ENCODE measurements at places on chromosomes 7 and 10.

DNA sequence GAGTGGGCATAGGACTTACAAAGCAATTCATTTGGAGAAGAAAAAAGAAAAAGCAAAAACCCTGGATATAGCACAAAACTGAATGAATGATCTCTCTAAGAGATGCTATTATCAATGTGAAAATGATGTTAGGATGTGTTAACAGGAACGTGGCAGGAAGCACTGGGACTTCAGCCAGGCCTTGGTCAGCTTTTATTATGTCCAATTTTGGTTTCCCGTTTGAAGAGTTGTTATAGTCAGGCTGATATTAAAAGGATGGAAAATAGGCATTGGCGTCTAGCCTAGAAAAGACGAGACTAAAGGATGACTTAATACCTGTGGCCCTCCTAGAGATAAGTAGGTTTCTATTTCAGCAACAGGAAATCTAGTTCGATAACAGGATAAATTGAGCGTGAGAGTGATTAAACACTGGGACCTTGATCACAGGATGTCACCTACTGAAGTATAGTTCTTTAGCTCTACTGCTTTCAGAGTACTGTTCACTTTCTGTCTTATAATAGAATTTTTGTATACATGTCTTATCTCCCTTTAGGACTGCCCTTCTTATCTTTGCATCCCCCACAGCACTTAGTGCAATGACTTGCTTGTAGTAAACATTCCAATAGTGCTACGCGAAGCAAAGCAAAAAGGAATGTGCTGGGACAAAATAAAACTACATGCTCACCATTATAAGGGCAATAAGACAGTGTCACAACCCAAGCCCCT is 99.8 kb upstream of the AGBL3 start:
- no peak for DNase-seq

- DNase-seq: no peak
Observed at GRCh38 chr10:58672845-58673244, 160.2 kb downstream of the BICC1 start.

GRCh38 chr10:18144928-18145327 is 4.7 kb downstream of the CACNB2 start:
- DNase-seq: peak; percentile 39

GRCh38 chr7:30136117-30136731 is 1.4 kb downstream of the MTURN start:
- no peak for DNase-seq

GRCh38 chr10:87837445-87837844 is 19.4 kb upstream of the ATAD1 start:
- no peak for DNase-seq

DNA sequence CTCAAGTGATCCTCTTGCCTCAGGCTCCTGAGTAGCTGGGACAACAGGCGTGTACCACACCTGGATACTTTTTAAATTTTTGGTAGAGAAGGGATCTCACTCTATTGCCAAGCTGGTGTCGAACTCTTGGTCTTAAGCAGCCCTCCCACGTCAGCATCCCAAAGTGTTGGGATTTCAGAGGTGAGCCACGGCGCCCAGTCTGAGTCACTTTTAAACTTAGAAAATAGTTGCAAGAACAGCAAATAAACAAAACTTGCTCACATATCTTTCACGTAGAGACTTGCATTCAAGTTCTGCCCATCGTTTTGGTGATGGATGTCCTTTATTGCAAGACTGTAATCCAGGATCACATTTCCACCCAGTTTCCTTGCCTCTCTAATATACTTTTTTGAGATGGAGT is 16.6 kb downstream of the GTF2I start:
- no peak for DNase-seq

DNA sequence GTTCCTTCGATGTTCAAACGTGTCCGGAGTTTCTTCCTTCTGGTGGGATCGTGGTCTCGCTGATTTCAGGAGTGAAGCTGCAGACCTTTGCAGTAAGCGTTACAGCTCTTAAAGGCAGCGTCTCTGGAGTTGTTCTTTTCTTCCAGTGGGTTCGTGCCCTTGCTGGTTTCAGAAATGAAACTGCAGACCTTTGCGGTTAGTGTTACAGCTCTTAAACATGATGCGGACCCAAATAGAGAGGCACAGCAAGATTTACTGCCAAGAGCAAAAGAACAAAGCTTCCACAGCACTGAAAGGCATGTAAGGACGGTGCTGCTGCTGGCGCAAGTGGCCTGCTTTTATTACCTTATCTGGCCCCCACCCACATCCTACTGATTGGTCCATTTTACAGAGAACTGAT is 931.4 kb downstream of the IPMK start:
- no peak for DNase-seq

DNA sequence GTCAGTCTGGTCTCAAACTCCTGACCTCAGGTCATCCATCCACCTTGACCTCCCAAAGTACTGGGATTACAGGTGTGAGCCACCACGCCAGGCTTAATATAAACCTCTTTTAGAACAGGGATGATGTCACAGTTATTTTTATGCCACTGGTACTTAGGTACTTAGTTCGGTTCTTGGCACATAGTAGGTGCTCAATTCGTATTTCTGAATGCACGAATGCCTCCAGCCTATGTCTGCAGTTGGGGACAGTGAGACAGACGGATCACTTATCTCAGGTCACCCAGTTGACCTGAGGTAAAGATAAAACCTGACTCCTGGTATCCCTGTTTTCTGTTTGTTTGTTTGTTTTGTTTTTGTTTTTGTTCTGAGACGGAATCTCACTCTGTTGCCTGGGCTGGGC is 6.1 kb upstream of the NAT16 start:
- no peak for DNase-seq

DNA sequence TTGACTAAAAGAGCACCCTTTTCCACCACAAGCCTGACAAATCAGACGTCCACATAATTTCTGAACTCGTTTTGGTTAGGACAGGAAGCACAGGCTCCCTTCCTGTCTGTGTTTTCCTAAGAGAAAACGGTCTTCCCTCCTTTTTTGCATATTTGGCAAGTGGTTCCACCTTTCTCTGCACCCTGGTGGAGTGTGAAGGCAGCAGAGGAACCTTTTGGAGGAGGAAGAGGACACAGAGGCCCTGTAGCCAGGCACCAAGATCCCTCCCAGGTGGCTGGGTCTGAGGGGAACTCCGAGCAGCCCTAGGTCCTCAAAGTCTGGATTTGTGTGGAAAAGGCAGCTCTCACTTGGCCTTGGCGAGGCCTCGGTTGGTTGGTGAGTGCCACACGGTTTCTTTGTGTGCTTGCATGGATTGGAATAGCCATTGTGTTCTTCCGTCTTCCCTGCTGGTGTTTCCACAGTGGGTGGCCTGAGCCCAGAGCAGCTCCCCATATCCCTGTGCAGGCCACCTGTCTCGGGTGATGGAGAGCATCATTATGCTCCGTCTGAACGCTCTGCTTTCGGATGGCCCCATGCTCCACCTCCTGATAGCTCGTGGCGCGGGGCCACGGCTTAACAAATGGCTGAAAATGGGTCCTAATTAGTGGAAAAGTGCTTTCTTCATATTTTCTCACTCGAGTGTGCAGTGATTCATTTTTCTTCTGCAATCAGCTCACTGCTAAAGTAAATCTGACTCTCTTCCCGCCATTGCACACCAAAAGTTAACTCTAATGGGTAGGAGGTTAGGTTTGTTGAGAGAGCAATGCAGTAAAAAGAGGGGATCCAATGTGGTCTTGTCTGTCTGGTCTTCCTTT is 4.2 kb downstream of the IKZF1 start:
- DNase-seq: no peak

- peak; percentile 57 for DNase-seq
Observed at GRCh38 chr10:10758306-10758705, 259.4 kb upstream of the CELF2 start.

DNA sequence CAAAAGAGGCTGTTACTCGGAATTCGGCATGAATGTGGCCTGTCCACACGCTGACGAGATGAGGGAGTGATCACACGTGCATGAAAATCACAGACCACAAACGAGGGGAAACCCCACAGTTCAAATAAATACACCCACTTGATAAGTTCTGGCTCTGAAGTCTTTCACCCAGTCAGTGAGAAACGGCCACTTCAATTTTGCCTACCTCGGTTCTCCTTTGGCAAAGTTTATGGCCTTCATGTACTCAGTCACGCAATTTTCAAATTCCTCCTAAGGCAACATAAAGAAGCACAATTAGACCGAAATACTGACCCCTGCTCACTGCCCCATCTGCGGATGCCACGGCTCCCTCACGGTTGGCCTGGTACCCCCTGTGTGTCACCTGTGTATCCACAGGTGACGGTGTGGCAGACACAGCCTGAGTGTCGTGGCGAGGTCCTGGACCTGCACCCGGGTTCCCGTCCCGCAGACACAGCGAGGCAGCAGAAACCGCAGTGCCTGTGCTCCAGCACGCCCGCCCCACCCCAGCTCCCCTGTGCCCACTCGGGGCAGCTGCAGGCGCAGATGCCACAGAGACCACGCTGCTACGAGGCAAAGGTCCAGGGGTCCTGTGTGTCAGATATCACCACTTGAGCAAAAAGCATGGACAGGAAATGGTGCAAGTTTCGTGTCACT is 1.4 kb downstream of the CFAP46 start:
- no peak for DNase-seq

DNA sequence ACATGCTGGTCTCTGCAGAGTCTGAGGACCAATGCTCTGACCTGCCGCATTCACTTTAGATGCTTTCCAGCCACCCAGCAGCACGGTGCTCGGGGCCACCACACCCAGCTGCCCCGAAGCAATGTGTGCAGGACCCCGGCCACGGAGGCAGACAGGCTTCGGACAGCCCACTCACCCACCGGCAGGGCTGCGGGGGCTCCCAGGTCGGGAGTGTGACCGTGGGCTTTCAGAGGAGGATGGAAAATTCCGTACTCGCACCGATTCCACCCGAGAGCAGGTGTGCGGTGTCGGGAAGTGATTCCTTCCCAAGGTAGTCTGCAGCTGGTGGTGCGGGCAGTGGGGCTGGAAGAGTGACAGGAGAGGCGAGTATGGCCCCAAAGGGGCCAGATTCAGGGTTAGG is 190.9 kb downstream of the DNAJB6 start:
- no peak for DNase-seq

DNA sequence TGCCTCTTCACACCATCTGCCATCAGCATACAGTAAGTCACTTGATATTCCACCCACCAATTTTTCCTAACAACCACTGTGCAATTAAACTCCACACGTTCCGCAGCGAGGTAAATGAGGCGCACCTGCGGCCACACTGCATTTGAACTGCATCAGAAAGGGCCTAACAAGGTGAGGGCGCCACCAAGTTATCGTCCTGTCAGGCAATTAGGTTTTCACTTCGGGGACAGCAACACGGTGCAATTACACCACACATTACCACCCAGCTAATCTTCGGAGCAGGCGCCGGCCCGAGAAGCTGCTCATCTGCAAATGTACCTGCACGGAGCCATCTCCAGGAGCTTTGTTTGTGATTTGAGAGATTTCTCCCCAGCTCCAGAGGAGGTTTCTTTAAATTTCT is 84.4 kb downstream of the EBF3 start:
- DNase-seq: no peak

DNA sequence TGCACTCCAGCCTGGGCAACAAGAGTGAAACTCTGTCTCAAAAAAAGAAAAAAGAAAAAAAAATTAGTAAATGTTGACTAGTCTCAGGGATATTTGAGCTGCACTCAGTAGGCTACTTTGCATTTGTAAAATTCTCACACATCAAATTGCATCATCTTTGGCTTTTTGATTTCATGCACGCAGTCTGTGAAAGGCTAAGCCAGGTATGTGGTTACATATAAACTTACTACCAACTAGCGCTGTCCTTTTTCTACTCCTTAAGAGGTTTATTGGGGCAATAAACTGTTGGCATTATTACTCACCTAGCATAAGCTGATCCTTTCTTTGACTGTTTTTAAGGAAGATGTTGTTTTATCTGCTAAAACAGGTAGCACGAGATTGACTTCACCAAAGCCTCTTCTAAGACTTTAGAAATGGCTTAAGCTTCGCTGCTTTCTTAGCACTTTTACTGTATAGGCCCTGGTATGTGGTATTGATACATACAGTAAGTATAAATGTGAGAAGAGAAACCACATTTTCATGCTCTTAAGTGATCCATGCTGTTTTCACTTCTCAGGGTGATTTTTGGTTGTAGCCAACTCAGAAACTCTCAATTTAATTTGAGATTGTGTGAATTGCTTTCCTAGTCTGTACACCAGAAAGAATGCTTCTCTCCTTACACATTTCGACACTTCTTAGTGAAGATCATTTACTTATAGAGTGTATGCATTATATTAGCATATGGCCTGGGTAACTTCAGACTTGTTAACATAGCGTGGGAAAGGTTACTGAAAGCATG is 323.9 kb downstream of the AUTS2 start:
- DNase-seq: no peak

GRCh38 chr7:129855234-129855673 is 97.5 kb downstream of the UBE2H start:
- DNase-seq: no peak

DNA sequence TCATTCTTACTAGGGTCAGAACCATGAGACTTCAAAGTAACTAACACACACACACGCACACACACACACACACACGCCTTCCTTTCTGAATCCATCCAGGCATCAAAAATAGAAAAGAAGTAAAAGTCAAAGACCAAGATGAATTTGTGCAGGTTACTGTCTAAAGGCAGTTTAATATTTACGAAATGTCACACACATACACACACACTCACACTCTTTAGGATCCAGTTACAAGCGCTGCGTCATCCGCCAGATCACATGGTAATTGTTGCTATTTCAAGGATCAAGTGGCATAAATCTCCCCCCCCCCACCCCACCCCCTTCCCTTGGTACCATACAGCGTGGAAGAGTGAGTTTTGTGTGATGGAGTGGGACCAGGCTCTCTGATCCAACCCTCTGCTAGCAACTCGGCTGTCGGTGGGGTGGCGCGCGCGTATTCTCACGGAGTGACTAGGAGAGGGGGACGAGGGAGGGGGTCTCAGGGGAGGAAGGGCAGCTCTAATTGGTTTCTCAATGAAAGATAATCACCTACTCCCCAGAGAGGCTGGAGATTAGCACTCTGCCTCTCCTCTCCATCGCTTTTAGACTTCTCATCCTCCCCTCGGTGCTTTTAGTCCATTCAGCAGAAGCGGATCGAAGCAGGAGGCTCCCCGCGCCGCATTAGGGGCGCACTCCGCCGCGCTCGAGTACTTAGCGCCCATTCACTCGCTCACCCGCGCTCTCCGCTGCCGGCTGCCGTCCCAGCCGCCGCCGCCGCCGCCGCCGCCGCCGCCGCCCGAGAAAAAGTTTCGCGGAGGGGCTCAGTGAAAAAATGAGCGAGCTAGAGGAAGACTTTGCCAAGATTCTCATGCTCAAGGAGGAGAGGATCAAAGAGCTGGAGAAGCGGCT is 83.5 kb upstream of the PRKG1 start:
- peak; percentile 69 for DNase-seq

- peak; percentile 82 for DNase-seq
Observed at GRCh38 chr10:72243822-72244437, 27.9 kb upstream of the ASCC1 start.

DNA sequence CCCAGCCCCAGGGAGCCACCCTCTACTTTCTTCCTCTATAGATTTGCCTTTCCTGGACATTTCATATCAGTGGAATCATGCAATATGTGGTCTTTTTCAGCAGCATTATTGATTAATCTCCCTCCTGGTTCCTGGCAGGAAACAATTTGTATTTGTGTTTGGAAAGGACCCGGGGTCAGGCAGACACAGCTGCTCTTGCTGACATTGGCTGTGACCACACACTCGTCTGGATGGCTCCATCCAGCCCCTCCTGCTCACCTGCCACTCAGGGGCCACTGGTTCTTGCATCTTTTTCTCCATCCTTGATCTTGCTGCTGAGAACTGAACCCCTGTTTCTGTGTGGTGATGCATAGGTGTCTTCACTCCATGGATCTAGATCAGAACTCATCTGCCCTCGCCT is 176.6 kb upstream of the MKI67 start:
- no peak for DNase-seq

GRCh38 chr10:68184546-68184945 is 47.4 kb downstream of the ATOH7 start:
- peak; percentile 34 for DNase-seq

GRCh38 chr7:139848274-139848673 is 19.2 kb downstream of the TBXAS1 start:
- DNase-seq: no peak

Measured in left hindlimb (tissue), 1 donor.